Stimulated activated CD8-positive, alpha-beta memory T cell treated with anti-CD3 and anti-CD28 coated beads, Interleukin-2, amount 100 ng/mL, for 1 hour (primary cell): ENCODE measurements at places on chromosomes 5 and 9.

- no peak for DNase-seq
Measured at GRCh38 chr5:72698481-72698880, 118.0 kb upstream of the TNPO1 start.

- DNase-seq = no peak
Measured at GRCh38 chr5:110034056-110034600, 344.4 kb downstream of the MAN2A1 start.

DNA sequence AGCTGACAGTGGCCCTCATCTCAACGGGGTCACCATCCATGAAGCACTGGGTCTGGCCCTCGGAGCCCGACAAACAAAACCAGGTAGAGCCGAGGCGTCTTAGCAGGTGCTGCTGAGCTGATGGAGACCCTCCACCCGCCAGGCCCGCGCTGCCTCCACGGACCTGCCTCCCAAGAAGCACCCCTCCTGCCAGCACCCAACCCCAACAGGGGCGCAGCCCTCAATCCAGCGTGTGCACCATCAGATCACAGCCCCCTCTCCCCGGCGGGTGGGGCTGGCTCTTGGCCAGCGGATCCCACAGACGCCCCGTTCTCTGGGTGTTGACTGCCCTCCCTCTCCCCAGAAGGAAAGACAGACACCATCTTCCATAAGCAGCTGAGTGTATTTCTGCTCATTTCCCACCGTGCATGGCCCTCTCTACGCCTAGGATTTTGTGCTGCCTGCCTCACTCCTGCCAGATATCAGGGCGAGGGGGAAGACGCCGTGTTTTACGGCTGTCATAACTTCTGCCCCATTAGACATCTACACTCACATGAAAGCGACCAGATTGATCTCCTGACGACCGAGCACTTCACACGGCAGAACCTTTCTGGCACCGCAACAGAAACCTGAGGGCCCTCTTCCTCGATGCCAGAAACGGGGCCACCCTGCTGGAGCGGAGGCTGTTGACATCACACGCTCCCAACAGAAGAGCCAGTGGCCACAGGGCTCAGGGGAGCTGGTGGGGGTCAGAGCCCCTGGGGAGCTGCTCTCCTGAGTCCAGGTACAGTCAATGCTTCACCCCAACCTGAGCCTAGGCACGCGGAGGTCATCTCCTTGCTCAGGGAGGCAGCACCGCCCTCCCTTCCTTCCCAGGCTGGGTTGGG, 12.4 kb downstream of the NACC2 start:
- no peak for DNase-seq

DNA sequence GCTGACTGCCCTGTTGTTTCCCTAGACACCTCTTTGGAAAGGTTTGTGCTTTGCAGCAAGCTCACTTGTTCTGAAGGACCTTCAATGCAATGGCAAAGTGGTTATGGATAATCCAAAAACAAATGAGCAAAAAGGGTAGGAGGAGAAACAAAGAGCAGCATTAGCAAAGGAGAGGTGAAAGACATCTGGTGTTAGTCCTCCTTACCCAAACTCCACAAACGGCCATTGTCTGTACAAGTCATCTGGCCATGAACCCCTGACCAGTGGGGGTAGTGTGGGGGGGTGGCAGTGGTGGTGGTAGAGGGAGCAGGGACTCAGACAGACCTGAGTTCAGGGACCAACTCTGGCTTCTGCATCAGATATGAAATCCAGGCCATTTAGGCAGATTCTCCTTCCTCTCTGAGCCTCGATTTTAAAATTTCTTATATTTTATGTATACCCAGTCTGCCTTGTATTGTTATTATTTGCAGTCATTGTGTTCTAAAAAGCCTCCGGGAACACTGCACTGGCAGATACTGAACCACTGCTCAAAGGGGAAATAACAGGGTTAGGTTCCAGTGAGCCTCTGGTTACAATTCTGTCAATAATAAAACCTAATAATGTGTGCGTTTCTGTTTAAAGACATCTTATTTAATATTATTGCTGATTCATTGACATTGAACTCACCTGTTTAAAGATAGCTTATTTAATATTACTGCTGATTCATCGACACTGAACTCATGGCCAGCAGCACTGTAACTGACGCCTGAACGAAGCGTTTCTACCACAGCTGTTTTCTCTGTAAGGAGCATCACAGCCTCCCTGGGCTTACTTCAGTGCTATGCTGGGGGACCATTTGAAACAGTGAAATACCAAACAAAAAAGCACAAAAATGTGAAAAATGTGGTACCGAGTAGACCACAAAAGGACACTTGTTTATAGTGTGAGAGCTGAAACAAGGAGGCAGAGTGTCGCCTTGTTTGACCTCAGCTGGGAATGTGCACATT, 156.0 kb downstream of the SEC61B start:
- DNase-seq = no peak

DNA sequence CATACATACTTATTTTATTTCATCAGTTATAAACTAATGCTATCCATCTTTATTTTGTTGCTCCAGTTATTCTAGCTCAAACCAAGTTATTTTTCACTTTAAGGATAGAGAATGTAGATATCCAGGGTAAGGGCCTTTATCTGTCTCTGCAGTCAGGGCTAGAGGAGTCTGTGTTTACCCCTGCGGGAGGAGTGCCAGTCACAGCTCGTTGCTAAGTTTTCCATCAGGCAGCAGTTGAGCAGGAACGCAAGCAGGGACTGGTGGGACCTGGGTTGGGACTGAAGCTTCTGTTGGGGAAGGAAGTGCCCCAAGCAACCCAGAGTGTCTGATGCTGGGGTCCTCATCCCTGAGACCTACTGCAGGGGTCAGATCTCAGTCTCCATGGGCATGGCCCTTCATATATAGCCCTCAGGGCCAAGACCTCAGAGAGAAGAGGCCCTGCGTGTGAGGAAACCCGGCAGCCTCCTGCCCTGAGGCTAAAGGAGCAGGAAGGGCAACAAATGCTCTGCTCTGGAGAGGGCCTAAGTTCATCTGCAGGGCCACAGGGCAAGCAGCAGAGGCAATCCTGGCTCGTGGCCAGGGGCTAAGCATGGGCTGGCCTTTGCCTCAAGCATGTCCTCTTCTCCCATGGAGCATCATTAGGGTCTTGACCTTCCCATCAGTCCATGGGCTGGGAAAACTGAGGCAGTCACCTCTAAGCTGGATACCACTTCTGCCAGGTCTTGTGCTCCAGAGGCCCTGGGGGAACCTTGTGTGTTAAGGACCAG, 6.6 kb downstream of the SLC22A4 start:
- DNase-seq = no peak

- no peak for DNase-seq
Measured at GRCh38 chr9:117487555-117488175, 72.8 kb upstream of the ASTN2 start.

- DNase-seq = no peak
Measured at GRCh38 chr5:170273968-170274710, 23.4 kb downstream of the LCP2 start.

- DNase-seq = no peak
Measured at GRCh38 chr9:129894120-129894823, 59.0 kb downstream of the USP20 start.

DNA sequence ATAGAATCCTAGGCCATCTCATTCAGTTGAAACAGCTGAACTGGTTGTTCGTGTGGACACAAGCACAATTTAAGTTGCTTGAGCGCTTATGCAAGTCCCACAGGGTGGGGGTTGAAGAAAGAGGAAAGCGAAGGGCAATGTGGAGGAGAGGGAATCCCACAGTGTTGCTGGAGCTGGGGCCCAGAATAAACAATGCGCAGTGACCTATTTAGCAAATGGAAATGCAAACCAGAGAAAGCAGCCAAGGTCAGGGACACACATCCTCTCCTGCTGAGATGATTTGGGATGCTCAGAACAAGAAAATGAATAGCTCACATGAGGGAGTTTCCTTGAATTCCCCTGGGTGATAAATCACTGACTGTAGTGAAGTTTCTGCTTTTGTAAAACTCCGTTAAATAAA, 838.3 kb downstream of the TLE4 start:
- DNase-seq = no peak

DNA sequence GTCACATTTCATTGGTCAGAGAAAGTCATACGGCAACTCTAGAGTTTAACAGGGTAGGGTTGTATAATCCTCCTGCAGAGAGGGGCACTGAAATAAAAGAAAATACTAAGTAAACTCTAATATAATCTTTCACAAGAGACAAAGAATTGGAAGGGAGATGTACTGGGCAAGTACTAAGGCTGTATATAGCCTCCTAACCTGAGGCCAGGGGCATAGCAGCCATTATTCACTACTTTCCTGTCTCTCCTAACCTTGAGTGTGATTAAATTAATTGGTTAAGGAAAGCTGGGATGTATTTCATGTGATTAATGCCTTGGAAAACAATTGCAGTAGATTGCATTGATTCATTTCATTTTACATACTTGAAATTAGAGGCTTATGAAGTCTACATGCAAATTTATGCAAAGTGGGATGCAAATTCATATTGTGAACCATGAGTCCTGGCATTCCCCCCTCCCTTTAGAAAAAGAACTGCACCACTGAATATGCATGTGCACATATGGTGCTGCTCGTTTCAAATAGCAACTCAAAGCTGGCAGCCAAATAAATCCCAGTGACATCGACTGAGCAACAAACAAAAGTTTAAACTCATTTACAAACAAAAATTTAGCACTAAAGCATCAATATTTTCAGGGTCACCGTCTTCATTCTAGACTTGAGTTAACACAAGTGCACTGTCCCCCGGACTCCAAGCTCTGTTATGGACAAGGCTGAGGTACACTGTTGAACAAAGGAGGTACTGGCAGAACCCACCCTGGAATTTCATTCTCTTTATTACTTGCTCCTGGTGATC, 70.0 kb downstream of the DMAC1 start:
- DNase-seq = no peak

DNA sequence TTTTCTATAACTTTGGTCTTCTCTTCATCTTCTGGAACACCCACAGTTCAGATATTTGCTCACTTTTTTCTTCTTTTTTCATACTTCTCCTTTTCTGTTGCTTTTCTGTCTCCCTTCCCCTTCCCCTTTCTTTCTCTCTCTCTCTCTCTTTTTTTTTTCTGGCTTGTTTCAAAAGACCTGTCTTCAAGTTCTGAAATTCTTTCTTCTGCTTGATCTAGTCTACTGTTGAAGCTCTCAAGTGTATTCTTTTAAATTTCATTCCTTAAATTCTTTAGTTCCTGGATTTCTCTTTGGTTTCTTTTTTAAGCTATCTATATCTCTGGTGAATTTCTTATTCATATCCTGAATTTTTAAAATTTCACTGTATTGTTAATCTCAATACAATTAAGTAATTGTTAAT, 11.2 kb downstream of the ALG2 start:
- DNase-seq = no peak

GRCh38 chr9:129009584-129010141, 18.5 kb downstream of the SH3GLB2 start:
- DNase-seq = no peak

DNA sequence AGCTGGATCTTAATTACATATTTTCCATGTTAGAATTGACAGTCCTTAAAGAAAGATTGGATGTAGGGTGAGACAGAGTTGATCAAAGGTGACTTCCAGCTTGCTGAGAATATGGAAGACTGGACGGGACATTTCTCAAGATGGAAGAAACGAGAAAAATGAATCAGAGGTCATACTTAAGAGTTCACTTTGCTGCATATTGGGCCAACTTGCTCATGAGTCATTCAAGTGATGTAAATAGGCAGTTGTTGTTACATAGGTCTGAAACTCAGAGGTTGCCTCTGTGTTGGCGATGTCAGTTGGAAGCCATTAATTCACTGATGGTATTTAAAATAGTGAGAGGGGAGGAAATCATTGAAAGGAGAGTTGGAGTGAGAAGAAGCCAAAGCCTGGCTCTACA, 132.8 kb downstream of the CD180 start:
- no peak for DNase-seq

- DNase-seq = no peak
Measured at GRCh38 chr5:147360816-147361215, 126.0 kb downstream of the STK32A start.

GRCh38 chr5:137751869-137752491, 2.2 kb downstream of the HNRNPA0 start:
- no peak for DNase-seq

- DNase-seq = no peak
Measured at GRCh38 chr5:96144289-96144688, 182.6 kb upstream of the ELL2 start.

- DNase-seq = no peak
Measured at GRCh38 chr5:89901983-89902382, 507.6 kb downstream of the CETN3 start.

- no peak for DNase-seq
Measured at GRCh38 chr5:1014781-1015221, 6.2 kb downstream of the NKD2 start.

DNA sequence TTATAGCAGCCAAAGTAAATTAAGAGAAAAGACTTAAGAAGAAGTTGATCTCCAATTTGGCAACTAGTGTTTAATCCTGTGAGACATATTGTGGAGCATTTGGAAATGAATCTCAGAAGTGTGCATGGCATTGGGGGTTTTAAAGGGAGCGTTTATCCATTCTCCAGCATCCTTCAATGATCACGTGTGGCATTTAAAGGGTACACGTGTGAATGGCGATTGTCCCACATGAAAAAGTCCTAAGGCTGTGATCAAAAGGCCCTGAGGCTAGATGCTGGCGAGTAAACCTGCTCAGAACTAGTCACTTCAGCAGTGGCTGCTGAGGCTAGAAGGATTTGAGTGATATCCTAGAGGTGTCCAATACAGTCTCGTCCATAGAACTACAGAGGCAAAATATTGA, 315.6 kb upstream of the CDH9 start:
- DNase-seq = no peak

GRCh38 chr9:125747765-125748445, 732 bp downstream of the PBX3 start:
- peak; percentile 2 for DNase-seq

DNA sequence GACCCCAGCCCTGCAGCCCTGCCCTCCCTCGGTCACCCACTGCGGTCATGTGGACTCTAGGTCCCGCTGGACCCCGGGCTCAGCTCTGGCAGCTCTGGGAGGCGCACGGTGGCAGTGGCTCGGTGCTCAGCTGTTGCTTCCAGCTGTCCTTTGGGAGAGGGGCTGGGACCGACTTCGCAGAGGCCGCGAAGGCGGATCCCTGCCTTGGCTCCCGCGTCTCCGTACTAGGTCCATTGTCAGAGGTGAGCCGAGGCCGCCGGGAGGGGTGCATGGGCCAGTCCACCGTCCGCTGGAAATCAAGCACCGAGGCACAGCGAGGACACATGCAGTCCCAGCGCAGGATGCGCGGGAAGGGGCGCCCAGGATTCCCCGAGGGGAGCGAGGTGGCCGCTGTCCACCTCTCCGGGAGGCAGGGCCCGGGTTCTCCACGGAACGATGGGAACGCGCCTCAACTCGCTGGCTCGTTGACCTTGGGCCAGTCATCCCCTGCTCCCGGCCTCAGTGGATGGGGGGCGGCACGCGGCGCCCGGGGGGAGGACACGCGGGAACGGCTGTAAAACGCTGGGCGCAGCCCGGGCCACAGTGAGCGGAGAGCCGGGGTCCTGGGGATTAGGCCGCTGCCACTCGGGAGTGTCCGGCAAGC, 732 bp downstream of the GBGT1 start:
- DNase-seq = no peak
